ENCODE measurements at places on chromosomes 6 and 20.

DNA sequence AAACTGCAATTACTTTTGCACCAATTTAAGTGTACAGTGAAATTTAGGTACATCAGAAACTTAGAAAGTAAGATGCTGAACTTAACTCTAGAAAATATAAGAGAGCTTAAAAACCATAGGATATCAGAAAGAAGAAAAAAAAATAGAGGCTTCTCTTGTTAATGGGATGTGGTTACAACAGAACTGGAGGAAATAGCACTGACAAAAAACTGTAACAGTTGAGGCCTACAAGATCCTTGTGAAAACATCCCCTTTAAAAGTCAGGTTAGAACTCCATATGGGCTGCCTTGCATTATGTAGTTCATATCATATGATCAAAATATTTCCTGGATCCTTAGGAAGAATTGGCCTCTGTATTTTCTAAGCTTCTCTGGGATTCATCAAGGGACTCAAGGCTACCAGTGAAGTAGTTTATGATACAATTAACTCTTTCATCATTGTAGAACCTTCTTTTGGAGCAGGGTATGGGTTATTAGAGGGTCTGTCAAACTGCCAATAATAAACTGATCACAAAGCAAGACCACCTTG is 24.8 kb downstream of the MTCL3 start:
- no peak for DNase-seq

DNA sequence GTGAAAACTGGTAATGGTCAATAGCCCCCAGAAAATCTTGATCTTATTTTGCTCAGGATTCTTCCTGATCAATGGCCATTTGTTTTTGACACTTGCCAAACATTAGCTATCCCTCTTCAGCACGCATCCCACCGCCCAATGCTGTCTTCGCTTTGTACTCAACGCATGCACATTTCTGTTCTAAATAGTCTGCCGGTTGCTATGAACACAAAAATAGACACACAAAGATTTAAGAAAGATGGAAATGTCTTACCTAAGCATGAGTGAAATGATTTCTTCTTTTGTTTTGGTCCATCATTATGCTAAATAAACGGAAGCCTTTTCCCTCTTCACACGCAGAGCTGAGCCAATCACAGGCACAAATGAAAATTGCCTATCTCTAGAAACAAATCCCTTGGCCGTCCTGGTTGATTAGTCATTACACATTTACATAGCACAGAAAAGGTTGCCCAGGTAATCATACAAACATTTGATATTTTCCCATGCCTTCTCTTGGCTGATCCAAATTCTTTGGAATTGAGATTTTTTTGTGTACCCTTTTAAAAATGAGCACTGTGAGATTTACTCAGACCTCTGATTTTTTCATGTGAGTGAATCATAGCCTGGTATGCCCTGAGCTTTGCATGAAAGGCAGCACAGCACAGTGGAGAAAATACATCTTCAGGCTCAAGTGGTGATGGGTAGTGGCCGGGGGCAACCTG is 70.5 kb upstream of the FAM184A start:
- DNase-seq: no peak

GRCh38 chr6:126797981-126798380 is 320.5 kb upstream of the RSPO3 start:
- no peak for DNase-seq

DNA sequence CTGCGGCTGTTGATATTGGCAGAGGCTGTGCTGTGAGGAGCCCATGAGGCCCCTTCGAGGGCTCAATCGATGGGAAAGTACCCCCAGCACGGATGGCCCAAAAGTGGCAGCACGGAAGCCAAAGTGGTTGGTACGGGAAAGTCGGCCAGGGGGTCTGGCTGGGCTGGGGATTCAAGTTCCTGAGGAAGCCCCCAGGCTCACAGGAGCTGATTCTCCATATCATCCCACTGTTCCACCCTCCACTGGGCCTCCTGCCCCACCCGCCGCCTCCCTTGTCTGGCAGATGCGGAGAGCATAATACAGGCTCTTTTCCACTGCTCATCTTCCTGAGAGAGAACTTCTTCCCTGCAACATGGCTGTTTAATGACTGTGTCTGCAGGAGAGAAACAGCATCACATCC is 217.8 kb upstream of the CST7 start:
- DNase-seq: no peak

- no peak for DNase-seq
Observed at GRCh38 chr20:38926934-38927616, 858 bp downstream of the FAM83D start.

GRCh38 chr20:17635332-17636244 is 46.5 kb downstream of the RRBP1 start:
- DNase-seq: no peak

DNA sequence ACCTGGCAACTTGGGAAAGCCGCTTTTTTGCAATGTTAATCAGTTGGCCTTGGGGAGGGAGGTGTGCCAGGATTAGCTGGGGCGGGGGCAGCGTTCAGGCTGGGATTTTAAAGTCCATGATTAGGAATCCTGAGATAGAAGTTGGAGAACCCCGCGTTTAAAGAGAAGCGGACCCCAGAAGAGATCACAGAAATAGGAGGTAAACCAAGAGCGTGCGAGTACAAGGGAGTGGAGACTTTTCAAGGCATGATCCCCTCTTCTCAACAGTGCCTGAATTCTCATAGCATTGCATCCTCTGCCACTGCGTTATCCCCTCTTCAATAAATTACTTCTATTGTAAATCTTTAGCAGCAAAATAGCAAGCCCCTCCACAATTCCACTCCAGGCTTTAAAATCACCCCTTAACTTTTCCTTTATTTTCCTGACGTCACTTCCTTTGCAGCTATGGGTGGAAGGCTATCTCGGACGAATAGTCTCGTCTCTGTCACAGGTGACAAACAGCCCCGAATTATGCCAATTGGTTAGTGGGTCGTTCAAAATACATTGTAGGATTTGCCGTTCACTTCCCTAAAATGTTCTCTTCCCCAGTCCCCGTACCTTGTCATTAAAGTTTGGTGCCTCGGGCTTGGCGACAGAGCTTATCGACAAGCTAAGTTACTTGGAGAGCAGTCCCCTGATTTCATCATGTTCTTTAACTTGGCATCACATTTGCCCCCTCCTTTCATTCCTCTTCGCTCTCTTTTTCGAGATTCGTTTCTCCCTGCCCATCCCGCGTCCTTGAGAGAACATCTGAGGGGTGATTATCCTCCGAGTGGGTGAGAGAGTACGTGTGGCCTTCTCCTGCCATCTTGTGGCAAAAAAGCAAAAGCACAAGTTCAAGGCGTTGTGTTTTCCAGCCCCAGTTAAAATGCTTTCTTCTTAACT is 17.1 kb downstream of the OR2B2 start:
- peak; percentile 79 for DNase-seq

GRCh38 chr20:50330504-50331313 is 140.1 kb downstream of the CEBPB start:
- DNase-seq: no peak

- DNase-seq: no peak
Observed at GRCh38 chr20:57783196-57783595, 73.4 kb upstream of the PMEPA1 start.

DNA sequence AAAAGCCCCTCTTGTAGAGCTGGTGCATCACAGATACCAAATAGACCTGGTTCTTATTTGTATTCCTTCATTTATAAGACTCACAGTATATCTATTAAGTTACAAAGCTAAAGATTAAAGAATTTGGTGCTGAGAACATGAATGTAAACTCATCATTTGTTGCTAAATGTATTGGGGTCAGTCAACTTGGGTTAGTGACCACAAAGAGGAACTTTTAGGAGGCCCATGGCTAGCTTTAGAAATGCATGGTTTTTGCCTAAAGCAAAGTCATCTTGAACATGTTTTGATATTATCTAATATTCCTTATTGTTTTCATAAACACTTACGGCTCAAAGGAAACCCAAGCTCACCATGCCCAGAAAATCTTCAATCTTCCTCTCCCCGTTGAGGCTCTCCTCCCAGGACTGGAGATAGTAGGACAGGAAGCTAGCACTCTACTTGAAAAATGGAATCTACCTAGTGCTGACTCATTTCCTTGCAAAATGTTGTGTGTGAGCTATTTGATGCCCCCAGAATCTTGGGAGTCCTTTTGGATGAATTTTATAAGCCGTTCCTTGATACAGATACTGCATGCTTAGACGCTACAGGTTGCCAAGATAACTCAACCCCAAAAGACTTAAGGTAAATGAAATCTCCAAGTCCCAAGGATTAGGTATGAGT is 121.4 kb downstream of the BMP2 start:
- no peak for DNase-seq

- no peak for DNase-seq
Observed at GRCh38 chr20:976033-976432, 26.1 kb downstream of the RSPO4 start.

- no peak for DNase-seq
Observed at GRCh38 chr6:163950159-163950558, 535.6 kb downstream of the QKI start.

DNA sequence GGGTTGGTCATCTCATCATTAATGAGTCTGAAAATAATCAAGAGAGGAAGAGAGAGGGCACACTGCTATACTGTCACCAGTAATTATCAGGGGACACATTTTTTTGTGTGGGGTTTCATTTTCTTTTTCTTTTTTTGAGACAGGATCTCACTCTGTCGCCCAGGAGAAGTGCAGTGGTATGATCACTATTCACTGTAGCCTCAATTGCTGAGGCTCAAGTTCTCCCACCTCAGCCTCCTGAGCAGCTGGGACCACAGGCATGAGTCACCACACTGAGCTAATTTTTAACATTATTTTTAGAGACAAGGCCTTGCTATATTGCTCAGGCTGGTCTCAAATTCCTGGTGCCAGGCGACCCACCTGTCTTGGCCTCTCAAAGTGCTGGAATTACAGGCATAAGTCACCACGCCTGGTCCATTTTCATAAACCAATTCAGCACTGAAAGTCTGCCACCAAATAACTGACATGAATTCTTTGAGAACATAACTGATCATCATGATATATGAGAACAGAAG is 43.3 kb downstream of the EPHA7 start:
- DNase-seq: no peak

DNA sequence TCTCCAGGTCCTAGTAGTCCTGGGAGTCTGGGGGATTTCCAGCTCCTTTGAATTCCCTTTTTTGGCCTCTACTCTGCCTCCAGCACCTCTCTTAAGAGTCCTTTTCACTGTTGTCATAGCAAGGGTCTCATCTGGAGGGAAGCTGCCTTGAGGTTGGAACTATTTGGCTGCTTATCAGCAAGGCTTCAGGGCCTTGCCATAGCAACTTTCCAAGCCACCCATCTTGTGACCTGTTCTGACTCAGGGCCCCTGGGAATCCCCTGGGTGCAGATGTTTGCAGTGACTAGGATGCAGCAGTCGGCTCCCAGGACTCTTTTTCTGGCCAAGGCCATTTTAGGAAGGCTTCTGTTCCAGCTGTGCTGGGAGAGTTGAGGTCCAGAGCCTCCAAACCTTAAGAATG is 12.4 kb downstream of the PKIG start:
- DNase-seq: no peak

- DNase-seq: no peak
Observed at GRCh38 chr6:121504227-121504626, 68.8 kb downstream of the GJA1 start.

GRCh38 chr6:88455317-88455716 is 289.2 kb upstream of the CNR1 start:
- no peak for DNase-seq

Data from CD4-positive, alpha-beta T cell treated with Interleukin-4 for 4 hours (primary cell).